ENCODE measurements at places on chromosomes 11 and 22. TPM values are rescaled to one million over a fixed set of nuclear protein-coding genes. Genes with fewer than 3 reads are reported as not detected.

Gene MB
- not detected for total RNA-seq

Gene FZD4
- total RNA-seq: 34.6 TPM

Gene CD6
- total RNA-seq: not detected

Gene JAML
- not detected for total RNA-seq

Gene MUC6
- not detected for total RNA-seq
